Natural killer cell treated with Interleukin-12 subunit alpha and Interleukin-12 subunit beta and Interleukin-15 and Interleukin-18, amount 100 ng/mL, for 72 hours (primary cell): ENCODE measurements at places on chromosomes 12 and 14.

DNA sequence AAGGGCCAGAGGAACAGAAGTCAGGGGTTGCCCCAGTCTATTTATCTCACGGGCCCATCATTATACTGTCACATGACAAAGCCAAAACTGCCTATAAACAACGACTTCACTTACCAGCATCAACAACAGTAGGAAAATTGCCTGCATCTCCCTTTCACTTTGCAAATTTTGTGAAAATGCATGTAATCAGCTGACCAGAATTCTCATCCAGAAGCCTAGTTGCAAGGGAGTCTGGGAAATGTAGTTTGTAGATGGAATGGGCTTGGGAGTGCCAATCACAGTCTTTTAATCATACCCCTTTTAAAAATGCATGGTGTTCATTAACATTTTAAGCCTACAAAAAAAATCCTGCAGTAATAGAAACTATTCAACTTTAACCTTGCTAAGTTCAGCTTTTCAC, 369.3 kb upstream of the TMPO start:
- no peaks in the 10 kb centered on the region for H3K36me3 ChIP-seq
- no peaks in the 10 kb centered on the region for H3K4me1 ChIP-seq
- no peak overlapping the region for H3K27ac ChIP-seq
- H3K4me3 ChIP-seq = no peak overlapping the region

GRCh38 chr14:49447540-49448107, 138.6 kb downstream of the RPS29 start:
- H3K36me3 ChIP-seq = no peaks in the 10 kb centered on the region
- DNase-seq = no peak
- H3K27ac ChIP-seq = no peak overlapping the region
- no peak overlapping the region for H3K4me3 ChIP-seq

GRCh38 chr12:20525064-20525610, 156.8 kb downstream of the PDE3A start:
- no peaks in the 10 kb centered on the region for H3K36me3 ChIP-seq
- DNase-seq = no peak
- H3K27me3 ChIP-seq = no peaks in the 10 kb centered on the region
- H3K4me3 ChIP-seq = no peak overlapping the region

GRCh38 chr14:99157246-99157645, 114.8 kb downstream of the BCL11B start:
- H3K27me3 ChIP-seq = peaks cover 2% of the 10 kb centered on the region
- no peak overlapping the region for H3K27ac ChIP-seq
- no peak for DNase-seq
- no peak overlapping the region for H3K4me3 ChIP-seq

DNA sequence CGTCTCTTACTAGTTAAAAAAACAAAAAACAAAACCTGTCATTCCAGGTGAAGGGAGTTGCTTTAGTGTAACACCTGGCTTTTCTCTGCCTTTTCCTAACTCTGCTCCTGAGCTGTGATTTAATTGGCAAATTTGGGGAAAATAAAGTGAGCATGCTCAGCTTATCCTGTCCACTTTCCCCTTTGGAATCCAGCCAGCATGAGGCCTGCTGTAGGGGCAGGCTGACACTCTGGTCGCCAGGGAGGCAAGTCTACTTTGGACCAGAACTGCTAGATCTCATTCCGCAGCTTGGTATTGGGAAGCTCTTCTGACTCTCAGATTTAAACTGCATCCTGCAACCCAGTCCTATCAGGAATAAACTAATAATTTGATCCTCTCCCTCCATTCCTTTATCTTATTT, 30.1 kb downstream of the CDKN1B start:
- no peaks in the 10 kb centered on the region for H3K27me3 ChIP-seq
- H3K4me1 ChIP-seq = no peaks in the 10 kb centered on the region
- H3K36me3 ChIP-seq = no peaks in the 10 kb centered on the region
- no peak overlapping the region for H3K4me3 ChIP-seq

GRCh38 chr12:33752854-33753253, 269.4 kb upstream of the ALG10 start:
- no peaks in the 10 kb centered on the region for H3K27me3 ChIP-seq
- H3K4me1 ChIP-seq = no peaks in the 10 kb centered on the region
- H3K4me3 ChIP-seq = no peak overlapping the region
- no peak for DNase-seq

DNA sequence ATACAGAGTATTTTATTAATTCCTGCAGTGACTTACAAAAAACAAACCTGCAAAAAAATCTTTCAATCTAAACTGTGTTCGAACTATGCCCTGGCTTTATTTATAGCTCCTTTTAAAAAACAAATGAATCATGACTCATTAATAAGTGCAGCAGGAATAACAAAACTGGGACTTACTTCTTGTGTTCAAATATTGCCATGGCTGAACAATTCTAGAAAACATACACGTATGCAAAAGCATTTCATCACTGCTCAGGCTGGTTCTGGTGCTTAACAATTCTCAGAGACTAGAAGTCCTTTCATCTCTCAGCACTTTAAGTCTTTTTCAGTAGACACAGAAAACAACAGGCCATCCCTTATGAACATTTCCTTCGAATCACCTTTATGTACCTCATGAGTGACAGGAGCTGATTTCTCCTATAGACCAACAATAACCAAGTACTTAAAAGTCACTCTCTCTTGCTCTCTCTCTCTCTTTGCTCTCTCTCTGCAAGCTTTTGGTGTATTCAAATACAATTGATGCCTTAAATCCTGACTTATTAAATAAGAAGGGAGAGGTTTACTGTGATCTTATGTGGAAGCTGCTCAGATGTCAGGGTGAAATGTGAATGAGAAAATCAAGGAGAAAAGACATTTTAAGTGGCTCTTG, 268.8 kb downstream of the TTC8 start:
- no peak overlapping the region for H3K27ac ChIP-seq
- peaks cover 26% of the 10 kb centered on the region for H3K27me3 ChIP-seq
- H3K36me3 ChIP-seq = no peaks in the 10 kb centered on the region
- DNase-seq = no peak
- no peaks in the 10 kb centered on the region for H3K4me1 ChIP-seq
- no peak overlapping the region for H3K4me3 ChIP-seq

DNA sequence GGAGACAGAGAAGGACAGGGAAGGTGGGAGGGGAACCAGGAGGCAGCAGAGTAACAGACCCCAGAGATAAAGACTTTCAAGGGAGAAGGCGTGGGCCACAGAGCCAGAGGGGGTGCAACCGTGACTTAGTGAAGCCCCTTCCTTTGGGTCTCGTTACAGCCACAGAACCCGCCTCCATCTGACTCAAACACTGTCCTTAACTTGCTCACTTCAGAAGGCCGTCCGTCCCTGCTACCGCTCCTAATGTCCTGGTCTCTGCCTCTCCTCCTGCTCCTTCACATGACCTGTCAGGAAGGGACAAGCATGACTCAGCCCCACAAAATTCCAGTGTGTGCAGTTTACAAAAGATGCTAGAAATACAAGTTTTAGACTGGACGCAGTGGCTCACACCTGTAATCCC, 18.0 kb downstream of the RIMBP2 start:
- no peak overlapping the region for H3K27ac ChIP-seq
- H3K4me3 ChIP-seq = no peak overlapping the region
- H3K4me1 ChIP-seq = no peaks in the 10 kb centered on the region
- no peaks in the 10 kb centered on the region for H3K36me3 ChIP-seq

- H3K36me3 ChIP-seq = peaks cover 39% of the 10 kb centered on the region
- peak overlapping the region; percentile 65 for H3K4me3 ChIP-seq
- peaks cover 73% of the 10 kb centered on the region for H3K4me1 ChIP-seq
- no peaks in the 10 kb centered on the region for H3K27me3 ChIP-seq
- H3K27ac ChIP-seq = peak overlapping the region; percentile 95
These were observed 82.7 kb downstream of the LGMN start for GRCh38 chr14:92665661-92666110.

GRCh38 chr12:49985981-49986380, 13.2 kb downstream of the AQP6 start:
- H3K4me3 ChIP-seq = no peak overlapping the region
- peaks cover 18% of the 10 kb centered on the region for H3K36me3 ChIP-seq
- H3K4me1 ChIP-seq = peaks cover 5% of the 10 kb centered on the region
- H3K27ac ChIP-seq = no peak overlapping the region
- no peak for DNase-seq
- no peaks in the 10 kb centered on the region for H3K27me3 ChIP-seq

GRCh38 chr14:63203618-63204406, 431 bp upstream of the RHOJ start:
- DNase-seq = no peak
- H3K27ac ChIP-seq = no peak overlapping the region
- peaks cover 21% of the 10 kb centered on the region for H3K27me3 ChIP-seq
- no peaks in the 10 kb centered on the region for H3K36me3 ChIP-seq
- no peaks in the 10 kb centered on the region for H3K4me1 ChIP-seq

DNA sequence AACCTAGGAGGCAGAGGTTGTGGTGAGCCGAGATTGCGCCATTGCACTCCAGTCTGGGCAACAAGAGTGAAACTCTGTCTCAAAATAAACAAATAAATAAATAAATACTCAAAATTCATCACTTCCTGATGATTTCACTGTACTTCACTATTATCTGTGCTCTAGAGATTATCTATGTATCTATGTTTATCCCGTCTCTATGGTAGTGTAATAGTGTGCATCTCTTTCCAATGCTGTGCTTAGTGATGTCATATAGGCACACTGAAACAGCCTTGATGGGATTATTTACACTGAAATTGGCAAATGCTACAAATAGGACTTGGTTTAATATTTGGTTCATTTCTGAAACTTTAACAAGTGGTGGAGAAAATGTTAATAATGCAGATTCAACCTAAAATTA, 6.5 kb downstream of the CAPS2 start:
- H3K4me1 ChIP-seq = no peaks in the 10 kb centered on the region

GRCh38 chr14:79373451-79373850, 837.9 kb downstream of the DIO2 start:
- H3K4me1 ChIP-seq = no peaks in the 10 kb centered on the region
- H3K4me3 ChIP-seq = no peak overlapping the region
- no peaks in the 10 kb centered on the region for H3K27me3 ChIP-seq
- H3K27ac ChIP-seq = no peak overlapping the region
- H3K36me3 ChIP-seq = no peaks in the 10 kb centered on the region
- no peak for DNase-seq

GRCh38 chr14:105526776-105527380, 495 bp downstream of the TMEM121 start:
- H3K4me1 ChIP-seq = peaks cover 9% of the 10 kb centered on the region
- peak overlapping the region; percentile 76 for H3K4me3 ChIP-seq
- H3K36me3 ChIP-seq = no peaks in the 10 kb centered on the region
- no peak for DNase-seq
- no peak overlapping the region for H3K27ac ChIP-seq

DNA sequence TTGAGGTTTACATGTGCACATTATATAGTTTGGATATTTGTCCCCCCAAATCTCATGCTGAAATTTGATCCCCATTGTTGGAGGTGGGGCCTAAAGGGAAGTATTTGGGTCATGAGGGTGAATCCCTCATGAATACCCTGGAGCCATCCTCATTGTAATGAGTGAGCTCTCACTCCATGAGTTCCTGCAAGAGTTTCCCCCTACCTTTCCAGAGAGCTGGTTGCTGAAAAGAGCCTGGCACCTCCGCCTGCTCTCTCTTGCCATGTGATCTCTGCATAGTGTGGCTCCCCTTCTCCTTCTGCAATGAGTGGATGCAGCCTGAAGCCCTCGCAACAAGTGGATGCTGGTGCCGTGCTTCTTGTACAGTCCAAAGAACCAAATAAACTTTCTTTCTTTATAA, 234.3 kb upstream of the DIO2 start:
- H3K4me1 ChIP-seq = no peaks in the 10 kb centered on the region
- H3K27me3 ChIP-seq = no peaks in the 10 kb centered on the region
- DNase-seq = no peak
- H3K27ac ChIP-seq = no peak overlapping the region

GRCh38 chr12:29043069-29043468, 106.0 kb upstream of the FAR2 start:
- H3K27ac ChIP-seq = no peak overlapping the region
- DNase-seq = no peak
- H3K36me3 ChIP-seq = no peaks in the 10 kb centered on the region
- H3K27me3 ChIP-seq = peaks cover 42% of the 10 kb centered on the region
- H3K4me1 ChIP-seq = no peaks in the 10 kb centered on the region
- no peak overlapping the region for H3K4me3 ChIP-seq

DNA sequence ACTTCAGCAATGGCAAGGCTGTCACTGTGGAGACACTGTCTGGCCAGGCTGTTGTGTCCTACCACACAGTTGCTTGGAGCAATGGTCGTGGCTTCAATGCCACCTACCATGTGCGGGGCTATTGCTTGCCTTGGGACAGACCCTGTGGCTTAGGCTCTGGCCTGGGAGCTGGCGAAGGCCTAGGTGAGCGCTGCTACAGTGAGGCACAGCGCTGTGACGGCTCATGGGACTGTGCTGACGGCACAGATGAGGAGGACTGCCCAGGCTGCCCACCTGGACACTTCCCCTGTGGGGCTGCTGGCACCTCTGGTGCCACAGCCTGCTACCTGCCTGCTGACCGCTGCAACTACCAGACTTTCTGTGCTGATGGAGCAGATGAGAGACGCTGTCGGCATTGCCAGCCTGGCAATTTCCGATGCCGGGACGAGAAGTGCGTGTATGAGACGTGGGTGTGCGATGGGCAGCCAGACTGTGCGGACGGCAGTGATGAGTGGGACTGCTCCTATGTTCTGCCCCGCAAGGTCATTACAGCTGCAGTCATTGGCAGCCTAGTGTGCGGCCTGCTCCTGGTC, 4.3 kb downstream of the LRP10 start:
- peaks cover 4% of the 10 kb centered on the region for H3K36me3 ChIP-seq
- no peak overlapping the region for H3K27ac ChIP-seq
- no peak for DNase-seq
- H3K4me3 ChIP-seq = no peak overlapping the region

- H3K27ac ChIP-seq = peak overlapping the region; percentile 85
- DNase-seq = no peak
- peak overlapping the region; percentile 63 for H3K4me3 ChIP-seq
- no peaks in the 10 kb centered on the region for H3K27me3 ChIP-seq
- H3K36me3 ChIP-seq = no peaks in the 10 kb centered on the region
These were observed 50.0 kb downstream of the GALNT4 start for GRCh38 chr12:89474615-89475014.

GRCh38 chr12:104928036-104928745, 29.9 kb downstream of the SLC41A2 start:
- H3K27me3 ChIP-seq = peaks cover 7% of the 10 kb centered on the region
- H3K4me3 ChIP-seq = no peak overlapping the region
- no peak overlapping the region for H3K27ac ChIP-seq
- peaks cover 21% of the 10 kb centered on the region for H3K4me1 ChIP-seq
- DNase-seq = no peak
